ENCODE measurements at places on chromosomes 4 and X.
A peak's percentile ranks its signal among the peaks of the same experiment; 100 is the strongest.

- no peak for DNase-seq
Measured at GRCh38 chr4:94519019-94519418, 67.3 kb downstream of the PDLIM5 start.

GRCh38 chr4:24657768-24658617 is 73.6 kb upstream of the DHX15 start:
- DNase-seq, result peak; percentile 4

GRCh38 chr4:37758226-37758625 is 68.3 kb upstream of the PGM2 start:
- no peak for DNase-seq

DNA sequence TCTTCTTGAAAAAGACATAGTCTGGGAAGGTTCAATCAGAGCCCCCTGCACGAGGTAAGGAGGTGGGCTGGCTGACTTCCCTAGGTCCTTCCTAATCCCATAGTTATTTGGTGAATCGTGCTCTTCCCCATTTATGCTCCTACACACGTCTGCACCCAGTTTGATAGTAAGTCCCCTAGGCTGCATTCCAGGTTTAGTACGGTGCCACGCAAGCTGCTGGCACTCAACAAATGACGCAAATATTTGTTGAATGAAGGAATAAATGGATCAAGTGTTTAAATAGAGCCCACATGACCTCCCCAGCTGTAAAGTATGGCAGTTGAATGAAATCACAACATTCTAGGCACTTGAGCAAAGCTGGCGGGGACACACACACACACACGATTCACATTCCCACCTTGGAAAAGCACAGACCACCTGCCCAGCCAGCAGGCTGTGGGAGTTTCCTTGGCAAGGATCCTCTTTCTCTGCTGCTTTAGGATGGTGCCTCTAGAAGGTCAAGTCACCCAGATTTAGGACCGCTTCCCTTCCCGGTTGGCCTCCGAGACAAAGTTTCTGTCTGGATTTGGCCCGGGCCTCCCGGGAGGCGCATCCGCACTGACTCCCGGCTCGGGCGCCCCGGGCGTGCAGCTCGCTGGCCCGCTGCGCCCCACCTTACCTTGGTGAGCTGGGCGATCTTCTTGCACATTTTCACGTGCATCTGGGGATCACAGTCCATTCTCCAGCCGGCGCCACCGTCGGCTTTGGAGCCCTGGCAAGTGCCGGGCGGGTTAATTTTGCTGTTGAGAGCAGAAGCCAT is 721 bp downstream of the FAM184B start:
- no peak for DNase-seq

- no peak for DNase-seq
Measured at GRCh38 chr4:24260923-24261564, 323.3 kb downstream of the DHX15 start.

GRCh38 chrX:455673-456072 is 69.0 kb upstream of the PPP2R3B start:
- no peak for DNase-seq

DNA sequence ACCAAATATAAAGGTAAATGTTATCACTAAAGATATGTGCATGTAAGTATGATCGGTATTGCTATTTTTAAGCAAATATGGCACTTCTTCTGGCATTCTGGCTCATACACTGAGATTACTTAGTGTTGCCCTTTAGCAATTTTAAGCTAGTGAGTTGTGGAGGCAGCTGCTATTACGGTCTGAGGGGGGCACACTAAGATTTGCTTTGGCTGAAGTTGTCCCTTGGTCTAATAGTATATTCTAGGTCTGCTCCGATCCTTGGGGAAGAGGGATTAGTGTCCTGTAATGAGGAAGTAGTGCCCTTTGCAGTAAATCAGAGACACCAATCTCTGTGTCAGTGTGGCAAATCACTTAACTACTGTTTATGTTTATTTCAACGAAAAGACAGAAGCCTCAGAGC is 196.5 kb upstream of the FTHL17 start:
- DNase-seq, result no peak

- no peak for DNase-seq
Measured at GRCh38 chr4:61853041-61853440, 652.9 kb downstream of the ADGRL3 start.

DNA sequence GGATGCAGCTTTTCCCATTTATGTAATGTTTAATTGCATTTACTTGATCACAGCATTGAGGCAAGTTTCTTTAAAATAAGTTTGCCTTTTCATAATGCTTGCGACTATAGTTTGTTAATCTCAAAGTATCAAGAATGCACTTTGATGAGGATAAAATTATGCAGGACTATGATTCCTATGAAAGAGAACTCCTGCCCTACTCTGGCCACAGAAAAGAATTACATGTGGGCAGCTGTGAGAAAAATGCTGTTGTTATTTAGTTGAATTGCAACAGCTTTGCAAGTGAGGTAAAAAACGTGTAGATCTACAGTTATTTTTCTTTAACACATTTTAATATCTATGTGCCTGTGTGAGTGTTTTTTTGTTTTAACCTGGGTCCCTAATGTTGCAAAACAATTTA is 12.5 kb upstream of the OSTC start:
- no peak for DNase-seq
